ENCODE measurements at places on chromosomes 11 and 22.

GRCh38 chr11:75341612-75342011 lies 9.8 kb downstream of the ARRB1 start:
- no peak for DNase-seq

- no peak for DNase-seq
Observed at GRCh38 chr11:67532889-67533288, 9.6 kb upstream of the CABP2 start.

GRCh38 chr11:8971924-8972316 lies 7.7 kb upstream of the TMEM9B start:
- no peak for DNase-seq

DNA sequence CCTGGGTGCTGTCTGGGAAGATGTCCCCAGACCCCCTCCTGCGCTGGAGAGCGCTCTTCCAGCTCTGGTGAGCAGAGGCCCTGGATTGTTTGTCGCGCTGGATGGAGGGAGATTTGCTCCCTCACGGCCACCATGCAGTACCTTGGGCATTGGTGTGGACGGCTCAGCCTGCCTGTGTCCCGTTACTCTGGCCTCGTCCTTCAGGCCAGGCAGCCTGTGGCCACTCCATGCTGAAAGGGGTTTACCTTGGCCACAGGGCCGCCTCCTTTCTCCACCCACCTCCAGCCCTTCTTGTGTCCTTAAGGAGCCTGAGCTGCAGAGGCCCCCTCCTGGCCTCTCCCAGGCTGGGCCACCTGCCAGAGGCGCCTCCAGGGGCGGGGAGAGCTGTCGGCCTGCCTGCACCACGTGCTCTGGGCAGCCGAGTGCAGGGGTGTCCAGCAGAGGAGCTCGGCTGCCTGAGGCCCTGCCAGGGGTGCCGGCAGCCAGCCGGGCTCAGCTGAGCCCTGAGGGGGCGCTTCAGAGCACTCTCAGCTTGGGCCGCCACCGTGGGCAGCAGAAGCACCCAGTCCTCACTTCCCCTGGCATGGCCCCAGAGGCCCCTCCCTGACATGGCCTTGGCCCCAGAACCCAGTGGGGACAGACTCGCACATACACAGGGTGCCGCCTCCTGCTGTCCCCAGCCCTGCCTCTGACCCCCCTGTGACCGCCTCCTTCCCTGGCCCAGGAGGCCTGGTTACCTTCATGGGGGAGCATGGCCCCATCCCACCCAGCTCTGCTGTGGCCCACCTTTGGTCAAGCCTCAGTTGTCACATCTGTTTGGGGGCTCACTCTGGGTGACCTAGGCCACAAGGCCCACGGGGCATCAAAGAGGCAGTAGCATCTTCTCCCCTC lies 3.4 kb downstream of the CCND1 start:
- DNase-seq = no peak

- no peak for DNase-seq
Observed at GRCh38 chr11:107017104-107017432, 1.2 kb downstream of the GUCY1A2 start.

DNA sequence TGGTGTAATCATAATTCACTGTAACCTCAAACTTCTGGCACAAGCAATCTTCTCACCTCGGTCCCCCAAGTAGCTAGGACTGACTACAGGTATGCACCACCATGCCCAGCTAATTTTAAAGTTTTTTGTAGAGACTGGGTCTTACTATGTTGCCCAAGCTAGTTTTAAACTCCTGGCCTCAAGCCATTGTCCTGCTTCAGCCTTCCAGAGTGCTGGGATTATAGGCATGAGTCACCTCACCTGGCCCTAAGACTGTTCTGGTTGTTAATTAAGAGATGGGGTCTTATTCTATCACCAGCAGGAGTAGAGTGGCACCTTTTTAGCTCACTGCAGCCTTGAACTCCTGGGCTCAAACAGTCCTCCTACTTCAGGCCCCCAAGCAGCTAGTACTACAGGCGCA lies 52.0 kb upstream of the DEPDC7 start:
- no peak for DNase-seq

GRCh38 chr11:12906501-12906900 lies 102.6 kb upstream of the RASSF10 start:
- DNase-seq = no peak

- DNase-seq = no peak
Observed at GRCh38 chr11:4932751-4933150, 8.6 kb upstream of the OR51G1 start.

DNA sequence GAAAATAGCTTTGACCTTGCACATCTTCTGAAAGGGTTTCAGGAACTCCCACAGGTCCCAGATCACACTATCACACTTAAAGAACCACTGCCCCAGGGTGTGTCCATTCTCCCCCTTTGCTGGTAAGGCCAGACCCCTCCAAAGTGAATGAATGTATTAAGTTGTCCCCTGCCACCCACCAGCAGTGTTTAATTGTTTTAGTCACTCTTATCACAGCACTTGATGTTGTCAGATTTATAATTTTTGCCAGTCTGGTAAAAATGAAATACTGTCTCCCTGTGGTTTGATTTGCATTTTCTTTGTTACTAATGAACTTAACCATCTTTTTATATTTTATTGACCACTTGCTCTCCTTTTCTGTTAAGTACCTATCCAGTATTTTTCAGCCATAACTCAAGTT lies 89.6 kb upstream of the RAB1B start:
- no peak for DNase-seq

- no peak for DNase-seq
Observed at GRCh38 chr11:19433367-19433766, 192.6 kb upstream of the E2F8 start.

GRCh38 chr11:57752954-57753353 lies 1.3 kb upstream of the BTBD18 start:
- no peak for DNase-seq

DNA sequence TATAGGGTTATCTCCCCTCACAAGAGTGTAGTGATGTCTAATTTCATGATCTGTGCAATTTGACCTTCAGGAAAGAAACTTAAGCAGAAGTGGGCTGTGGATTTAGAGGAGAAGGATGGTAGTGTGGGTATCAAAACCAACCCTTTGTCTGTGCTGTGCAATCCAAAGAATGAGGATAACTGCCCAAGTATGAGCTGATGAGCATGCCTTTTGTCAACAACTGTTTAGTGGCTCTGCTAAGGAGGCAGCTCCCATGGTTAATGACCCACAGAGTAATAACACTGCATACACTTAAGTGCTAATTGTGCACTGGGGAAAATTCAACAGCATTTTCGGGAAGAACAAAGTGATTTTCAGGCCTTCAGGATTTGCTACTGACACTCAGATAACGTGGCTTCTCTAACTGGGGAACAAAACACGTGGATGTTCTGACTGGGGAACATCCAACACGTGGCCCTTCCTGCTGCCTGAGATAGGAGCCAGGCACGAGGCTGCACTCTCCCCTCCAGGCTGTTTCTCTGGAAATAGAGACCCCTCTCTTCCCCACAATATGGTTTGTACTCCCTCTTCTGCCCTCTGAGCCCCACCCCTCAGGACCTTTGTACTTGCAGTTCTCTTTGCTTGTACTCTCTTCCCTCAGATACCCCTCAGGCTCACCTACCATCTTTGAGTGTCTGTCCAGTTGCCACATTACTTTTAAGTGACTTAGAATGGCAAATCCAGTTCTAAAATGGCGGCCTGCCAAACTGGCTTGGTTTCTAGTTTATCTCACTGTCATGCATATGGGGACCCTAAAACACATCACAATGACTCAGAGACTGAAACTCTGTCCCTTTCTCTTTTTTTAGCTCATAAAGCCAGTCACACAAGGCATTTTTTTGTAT lies 234.9 kb upstream of the POU2AF2 start:
- DNase-seq = no peak

GRCh38 chr11:119530509-119530908 lies 107.5 kb upstream of the THY1 start:
- no peak for DNase-seq

DNA sequence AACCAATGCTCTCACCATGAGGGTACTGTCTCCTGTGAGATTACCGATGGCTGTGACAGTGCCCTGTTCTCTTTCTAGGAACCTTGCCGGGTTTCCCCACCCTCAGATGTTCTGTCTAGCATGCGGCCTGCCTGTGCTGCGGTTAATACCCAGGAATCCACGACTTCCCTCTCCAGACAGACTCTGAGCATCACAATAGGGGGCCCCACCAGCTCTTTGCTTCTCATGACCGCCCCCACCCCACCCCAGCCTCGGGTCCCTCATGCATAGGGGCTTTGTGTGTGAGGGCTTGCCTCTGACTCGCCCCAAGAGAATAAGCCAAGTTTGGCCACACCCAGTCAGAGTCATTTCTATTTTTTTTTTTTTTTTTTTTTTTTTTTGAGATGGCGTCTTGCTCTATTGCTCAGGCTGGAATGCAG lies 10.3 kb downstream of the PARVG start:
- DNase-seq = peak; percentile 20

DNA sequence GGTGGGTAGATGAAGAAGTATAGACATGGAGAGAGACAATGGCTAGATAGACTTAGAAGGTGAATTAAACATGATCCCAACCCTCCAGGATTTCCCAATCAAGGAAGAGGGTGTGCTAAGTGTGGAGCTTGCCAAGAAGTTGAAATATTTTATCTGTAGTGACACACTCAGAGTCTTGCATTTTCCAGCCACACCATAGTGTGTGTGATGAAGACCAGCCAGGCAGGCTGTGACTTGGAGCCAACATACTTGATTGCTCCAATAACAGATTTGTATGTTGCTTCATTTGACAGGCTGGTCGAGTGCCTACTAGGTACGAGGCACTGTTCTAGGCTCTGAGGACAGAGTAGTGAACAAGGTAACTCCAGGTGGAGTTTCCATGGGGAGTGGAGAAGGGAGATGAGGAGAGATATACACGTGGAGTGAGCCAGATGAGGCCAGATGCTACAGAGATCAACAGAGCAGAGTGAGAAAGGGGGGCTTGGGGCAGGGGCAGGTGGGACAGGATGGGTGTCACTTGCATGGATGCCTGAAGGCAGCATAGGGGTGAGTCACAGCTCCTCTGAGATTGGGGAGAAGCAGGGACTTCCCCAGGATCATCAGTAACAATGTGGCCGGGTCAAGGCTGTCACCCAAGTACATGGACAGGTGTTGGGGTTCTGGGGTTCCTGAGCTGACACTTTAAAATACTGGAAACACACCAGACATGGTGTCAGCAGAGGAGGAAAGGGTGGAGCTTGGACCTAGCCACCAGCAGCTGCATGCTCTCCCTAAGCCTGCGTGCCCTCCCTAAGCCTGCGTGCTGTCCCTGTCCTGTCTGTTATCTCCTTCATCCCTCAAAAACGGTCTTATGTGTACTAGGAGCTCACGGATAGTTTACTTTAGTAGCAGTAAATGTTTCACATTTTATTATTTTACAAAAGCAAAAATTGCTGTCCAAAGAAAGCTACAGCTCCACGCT lies 23.6 kb downstream of the PDGFB start:
- DNase-seq = no peak

GRCh38 chr11:9651899-9652748 lies 11.8 kb upstream of the SWAP70 start:
- DNase-seq = no peak

GRCh38 chr22:28600546-28601143 lies 79.0 kb downstream of the TTC28 start:
- DNase-seq = no peak

DNA sequence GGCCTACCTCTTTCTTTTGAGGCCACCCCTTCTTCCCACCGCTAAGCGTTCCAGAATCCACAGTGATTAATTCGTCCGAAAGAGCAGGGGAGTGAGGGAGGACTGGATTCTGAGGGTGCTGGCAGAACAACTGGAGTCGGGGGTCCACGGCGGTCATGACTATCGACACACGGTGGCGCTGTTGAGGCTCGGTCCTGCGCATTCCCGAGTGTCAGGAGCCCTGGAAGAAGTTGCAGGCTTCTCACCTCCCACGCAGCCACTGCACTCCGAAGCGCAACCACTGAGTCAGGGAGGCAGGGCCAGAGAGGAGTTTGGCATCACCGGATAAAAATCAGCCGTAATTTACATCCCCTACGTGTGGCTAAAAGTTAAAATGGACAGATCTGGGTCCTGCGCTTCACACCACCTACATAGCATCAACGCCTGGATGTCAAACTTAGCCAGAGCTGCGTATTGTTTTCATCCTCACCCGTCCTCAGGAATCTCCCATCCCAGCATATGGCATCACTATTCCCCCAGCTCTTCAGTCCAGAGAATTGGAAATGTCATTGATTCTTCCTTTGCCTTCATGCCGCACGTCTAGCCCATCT lies 10.7 kb upstream of the CTSF start:
- peak; percentile 89 for DNase-seq

DNA sequence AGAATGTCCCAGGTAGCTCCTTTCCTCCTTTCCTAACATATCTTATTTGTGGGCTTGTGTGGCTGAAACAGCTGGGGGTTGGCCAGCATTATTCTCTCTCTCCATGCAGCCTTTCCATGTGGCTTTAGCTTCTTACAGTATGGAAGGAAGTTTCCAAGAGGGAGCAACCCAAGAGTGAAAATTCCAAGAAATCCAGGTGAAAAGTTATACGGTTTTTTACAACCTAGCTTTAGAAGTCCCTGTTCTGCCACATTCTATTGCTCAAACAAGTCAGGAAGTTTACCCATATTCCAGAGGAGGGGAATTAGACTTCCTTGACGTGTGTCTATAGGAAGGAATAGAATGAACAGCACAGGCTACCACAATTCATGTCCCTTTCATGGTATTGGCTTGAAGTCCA lies 10.0 kb upstream of the SWAP70 start:
- no peak for DNase-seq

GRCh38 chr22:23801238-23801821 lies 14.6 kb downstream of the SMARCB1 start:
- DNase-seq = no peak

DNA sequence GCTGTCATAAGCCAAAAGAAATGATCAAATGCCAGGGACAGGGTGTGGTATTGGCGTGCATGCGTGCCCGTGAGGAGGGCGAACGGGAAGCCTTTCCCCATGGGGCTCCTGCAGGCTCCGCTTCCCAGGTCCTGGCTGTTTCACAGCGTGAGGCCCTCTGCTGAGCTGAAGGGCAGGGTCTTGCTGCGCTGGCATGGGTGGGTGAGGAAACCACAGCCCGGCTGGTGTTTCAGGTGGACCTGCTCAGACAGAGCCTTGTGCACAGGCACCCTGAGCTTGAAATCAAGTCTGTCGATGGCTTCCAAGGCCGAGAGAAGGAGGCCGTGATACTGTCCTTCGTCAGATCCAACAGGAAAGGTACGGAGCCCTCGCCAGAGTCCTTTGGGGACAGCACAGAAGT lies 31.4 kb downstream of the IGHMBP2 start:
- no peak for DNase-seq

DNA sequence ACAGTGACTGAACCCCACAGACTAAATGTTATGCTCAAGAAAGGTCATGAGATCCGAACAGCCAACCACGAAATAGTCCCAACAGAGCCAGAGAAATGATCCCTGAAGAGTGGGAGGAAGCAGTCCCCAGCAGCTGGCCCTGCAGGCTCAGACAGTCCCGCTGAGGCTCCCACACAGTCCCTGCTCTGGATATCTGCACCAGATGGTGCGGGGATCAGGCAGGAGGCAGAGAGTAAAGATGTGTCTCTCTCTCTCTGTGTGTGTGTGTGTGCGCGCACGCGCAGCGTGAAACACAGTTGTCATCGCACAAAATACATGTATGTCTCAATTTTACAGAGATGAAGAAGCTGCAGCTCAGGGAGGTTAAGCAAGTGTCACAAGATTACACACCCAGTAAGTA lies 27.9 kb downstream of the GUCY1A2 start:
- no peak for DNase-seq

Measured in stimulated activated CD4-positive, alpha-beta T cell treated with anti-CD3 and anti-CD28 coated beads, Interleukin-2, amount 100 ng/mL, for 48 hours (primary cell).